ENCODE measurements at places on chromosomes 3 and 15.
A peak's percentile ranks its signal among the peaks of the same experiment; 100 is the strongest.

GRCh38 chr15:72421484-72421883, 23.4 kb downstream of the TMEM202 start:
- no peak for DNase-seq

DNA sequence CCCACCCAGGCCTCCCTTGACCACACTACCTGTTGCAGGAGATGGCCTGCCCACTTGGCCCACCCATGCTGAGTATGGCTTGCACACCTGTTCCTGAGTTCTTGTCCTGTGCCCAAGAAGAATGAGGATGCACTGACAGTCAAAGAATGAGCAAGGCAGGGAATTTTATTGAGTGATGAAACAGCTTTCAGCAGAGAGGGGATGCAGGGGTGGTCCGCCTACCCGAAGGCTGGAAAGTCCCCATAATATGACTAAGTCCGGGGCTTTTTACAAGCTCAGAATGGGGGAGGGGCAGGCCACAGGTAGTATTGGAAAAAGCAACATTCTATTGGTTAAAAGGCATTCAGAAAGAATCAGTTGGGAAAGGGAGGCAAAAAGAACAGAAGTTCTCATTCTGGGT, 29.9 kb upstream of the RNU6-1 start:
- no peak for DNase-seq

DNA sequence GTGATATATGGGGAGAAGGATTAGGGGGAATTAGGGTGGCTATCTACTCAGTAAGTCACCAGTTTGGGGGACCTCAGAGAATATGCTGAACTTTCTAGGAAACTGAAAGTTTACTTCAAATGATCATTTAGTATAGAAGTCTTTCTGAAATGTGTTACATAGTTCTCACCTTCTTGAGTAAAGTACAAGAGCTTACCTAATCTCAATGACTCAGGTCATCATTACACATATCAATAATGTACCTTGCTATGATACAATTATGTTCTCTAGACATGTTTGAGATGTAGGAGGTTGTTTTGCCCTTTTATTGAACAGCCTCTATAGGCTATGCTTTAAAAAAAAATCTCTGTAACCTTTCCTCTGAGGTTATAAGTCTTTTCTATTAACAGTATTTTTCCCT, 50.7 kb downstream of the TMEM41A start:
- DNase-seq: no peak

DNA sequence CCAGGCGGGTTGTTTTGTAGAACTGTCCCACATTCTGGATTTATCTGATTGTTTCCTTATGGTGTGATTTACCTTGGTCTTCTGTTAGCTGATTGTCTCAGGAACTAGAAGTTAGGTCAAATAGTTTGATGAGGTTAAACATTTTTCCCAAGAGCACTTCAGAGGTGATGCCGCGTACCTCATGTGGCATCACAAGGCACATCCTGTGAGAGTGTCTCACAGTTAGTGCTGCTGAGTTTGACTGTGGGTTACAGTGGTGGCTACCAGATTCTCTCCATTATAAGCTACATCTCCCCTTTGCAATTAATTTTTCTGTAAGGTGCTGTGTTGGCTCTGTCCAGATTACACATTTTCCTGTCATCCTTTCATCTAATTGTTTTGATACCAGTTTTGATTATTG, 12.6 kb downstream of the RPUSD3 start:
- no peak for DNase-seq

DNA sequence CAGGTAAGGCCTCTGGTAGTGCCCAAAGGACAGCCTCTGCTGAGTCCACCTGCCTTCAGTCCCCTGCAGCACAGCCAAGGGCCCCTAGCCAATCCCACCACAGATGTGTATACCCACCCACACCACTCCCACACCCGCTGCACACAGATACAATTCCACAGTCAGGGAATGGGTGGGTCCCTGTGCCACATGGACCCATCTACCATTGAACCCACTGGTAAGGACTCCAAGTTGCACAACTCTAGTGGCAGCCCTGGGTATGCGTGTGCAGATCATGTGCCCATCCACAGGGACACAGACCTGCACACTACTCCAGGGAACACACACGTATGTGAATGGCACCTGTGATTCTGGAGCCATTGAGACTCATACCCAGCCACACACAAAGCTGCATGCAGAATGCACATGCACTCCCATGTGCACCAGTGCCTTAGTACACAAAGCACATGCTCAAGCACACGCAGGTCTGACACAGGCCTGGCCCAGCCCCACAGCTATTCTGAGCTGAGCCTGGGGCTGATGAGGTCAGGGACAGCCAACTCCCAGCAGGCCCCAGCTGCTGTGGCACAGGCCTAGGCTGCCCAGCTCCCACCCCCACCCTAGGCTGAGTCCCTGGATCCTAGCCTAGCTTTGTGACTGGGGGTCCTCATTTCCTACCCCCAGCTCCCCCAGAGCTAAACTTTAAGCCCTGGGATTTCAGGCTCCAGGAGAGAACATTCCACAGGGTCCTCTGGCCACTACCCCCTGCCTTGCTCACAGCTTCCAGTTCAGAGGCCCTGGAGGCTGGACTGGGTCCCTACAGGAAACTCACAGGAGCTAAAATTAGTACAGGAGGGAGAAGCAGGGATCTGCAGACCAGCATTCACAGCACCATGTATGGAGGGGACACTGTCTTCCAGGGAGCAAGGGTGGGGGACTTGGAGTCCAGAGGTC, 2.7 kb upstream of the ALS2CL start:
- no peak for DNase-seq

DNA sequence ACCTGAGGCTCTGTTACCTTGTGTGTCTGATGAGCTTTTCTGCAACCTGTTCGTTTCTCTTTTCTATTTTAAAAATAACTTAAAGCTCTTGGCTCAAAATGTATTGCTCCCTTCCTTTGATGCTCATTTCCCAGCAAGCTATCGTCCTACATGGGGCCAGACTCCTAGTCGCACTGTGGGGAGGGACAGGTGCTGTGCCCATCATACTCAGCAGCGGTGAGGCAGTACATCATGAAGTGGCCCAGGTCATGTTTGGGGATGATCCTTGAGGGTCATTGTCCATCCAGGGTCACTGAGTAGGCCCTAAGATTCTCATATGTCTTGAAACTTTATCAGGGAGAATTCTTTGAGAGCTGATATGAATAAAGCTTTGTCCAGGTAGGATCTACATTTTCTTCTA, 41.1 kb downstream of the PTH1R start:
- DNase-seq: no peak

GRCh38 chr3:100425316-100425715, 24.0 kb downstream of the LNP1 start:
- no peak for DNase-seq

GRCh38 chr3:105365081-105365390, 1.7 kb upstream of the ALCAM start:
- DNase-seq: no peak

DNA sequence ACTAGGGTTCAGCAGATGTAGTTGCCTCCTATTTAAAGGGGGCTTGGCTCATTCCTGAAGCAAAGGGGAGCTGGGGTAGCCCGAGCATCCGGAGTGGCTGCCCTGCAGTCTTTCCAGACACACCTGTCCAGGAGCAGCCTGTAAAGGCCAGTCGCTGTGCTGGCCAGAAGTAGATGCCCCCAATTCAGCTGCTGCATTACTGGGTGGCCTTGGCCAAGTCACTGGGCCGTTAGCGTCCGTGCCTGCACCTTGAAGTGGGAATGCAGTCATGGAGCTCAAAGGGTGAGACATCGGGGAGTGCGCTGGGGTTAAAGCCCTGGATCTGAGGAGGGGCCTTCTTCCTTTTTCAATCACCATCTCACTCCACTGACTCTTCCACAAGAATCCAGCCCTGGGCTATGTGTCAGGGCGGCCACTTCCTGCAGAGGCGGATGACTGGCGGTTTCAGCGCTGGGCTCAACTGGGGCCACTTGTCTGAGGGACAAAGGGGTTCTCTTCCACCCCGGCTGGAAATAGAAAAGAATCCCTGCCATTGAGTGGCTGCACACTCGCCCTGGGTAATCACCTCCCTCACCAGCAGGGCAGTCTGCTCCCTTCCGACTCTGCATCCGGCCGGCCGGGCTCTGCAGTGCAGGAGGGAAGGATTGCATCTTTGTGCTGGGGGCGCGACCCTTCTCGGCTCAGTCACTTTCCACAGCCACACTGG, 11.8 kb downstream of the ALDH1A3 start:
- DNase-seq: no peak

DNA sequence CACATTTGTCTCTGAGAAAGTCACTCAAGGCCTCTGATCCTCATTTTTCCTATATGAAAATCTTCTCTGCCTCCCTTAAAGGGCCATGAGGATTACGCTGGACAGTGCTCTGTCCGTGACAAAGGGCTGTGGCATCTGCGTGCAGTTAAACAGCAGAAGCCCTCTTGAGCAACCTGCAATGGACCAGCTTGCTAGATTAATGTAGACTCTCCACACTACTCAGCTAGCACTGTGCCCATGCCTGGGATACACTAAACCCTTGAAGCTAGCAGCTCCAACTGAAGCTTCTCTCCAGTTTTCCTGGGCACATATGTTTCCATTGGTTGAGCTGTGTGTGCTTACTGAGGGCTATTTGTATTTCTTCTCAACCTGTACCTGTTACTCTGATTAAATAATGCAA, 303.8 kb downstream of the RPLP1 start:
- no peak for DNase-seq

DNA sequence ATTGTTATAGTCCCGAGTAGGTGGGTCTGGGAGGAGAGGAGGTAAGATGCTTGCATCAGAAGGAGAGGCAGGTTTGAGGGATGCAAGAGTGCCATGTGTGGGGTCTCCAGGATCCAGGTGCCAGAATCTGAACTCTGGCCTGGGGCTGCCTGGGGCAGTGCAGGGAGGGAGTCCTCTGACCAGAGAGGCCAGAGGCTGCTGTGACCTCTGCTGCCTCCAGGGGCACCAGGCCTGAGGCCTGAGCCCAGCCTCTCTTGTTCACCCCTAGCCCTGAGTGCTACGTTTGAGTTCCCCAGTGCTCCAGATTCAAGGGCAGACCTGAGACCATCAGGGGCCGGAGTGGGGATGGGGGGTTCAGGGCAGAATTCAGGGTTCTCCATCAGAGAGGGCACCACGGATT, 7.4 kb downstream of the SLC38A3 start:
- no peak for DNase-seq

DNA sequence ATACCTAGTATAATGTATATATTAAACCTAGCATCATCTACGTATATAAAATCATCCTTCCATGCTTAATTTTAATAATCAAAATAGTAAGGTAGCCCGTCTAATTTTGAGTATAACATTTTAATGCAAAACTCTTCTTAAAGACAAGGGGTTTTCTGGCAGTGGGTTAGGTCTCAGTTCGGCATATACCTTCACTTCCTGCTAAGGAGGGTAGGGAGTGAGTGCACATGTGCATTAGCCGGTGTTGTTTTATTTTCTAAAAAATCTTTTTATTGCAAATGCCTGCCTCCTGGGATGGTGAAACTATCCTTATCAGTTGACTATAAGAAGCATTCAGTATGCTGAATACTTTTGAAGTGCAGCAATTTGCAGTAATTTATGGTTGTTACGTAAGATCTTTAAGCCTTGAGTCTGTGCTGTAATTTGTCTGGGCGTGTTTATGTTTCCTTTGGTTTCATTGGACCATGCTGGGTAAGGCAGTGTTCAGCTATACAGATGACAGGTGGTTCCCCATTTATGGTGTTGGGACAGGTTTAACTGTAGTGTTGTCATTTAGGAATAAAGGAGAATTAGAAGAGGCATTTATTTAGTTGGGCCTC, 11.7 kb downstream of the ARHGEF26 start:
- no peak for DNase-seq

DNA sequence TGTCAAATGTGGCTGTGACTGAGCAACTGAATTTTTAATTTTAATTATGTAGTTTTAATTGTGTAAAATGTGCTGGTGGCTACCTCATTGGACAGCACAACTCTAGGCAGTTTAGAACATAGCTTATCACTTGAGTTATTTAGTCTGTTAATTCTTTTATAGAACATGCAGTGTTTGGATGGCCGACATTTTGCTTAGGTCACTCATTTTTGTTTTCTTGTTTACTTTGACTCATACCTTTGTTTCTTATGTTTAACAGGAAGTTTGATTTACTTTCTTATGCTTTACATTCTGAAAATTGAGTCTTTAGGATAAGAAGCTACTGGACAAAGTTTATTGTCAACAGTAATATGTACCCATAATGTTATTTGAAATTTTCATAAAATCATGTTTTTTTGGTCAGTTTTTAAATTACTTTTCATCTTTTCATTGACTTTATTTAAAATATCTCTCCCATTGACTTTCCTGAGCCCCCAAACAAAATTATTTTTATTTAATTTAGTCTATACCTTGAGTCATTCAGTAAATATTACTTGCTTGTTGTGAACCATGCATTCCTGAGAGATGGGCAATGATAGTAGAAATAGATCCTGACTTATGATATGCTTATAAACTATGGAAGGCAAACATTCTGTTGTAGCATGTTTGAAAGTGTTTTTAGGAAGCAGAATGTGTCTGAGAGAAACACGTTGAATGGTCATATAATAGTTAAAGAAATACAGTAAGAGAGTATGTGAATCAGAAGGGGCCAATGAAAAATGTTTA, 60.6 kb downstream of the TCF12 start:
- no peak for DNase-seq

- DNase-seq: peak; percentile 43
Observed at GRCh38 chr3:15291589-15292541, 40.5 kb downstream of the SH3BP5 start.

GRCh38 chr3:2517500-2518172, 419.0 kb downstream of the CNTN4 start:
- no peak for DNase-seq

GRCh38 chr3:53193466-53194209, 32.6 kb downstream of the PRKCD start:
- DNase-seq: no peak

- no peak for DNase-seq
Observed at GRCh38 chr3:183370391-183370790, 58.0 kb downstream of the MCF2L2 start.

DNA sequence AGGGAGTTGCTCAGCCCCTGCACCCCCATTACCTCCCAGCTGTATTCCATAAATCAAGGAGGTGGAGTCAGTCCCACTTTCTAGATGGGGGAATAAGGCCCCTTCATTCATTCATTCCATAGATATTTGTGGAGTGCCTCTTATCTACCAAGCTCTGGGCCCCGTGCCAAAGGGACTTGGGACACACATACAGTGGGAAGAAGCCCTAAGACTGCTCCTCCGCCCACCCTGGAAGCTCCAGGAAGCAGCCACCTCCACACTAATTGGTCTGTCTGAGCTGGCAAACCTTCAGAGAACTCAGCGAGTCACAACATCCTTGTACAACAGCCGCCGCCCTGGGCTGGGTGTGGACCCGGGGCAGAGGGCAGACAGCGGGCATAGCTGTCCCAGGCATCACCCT, 6.4 kb downstream of the STRA6 start:
- DNase-seq: no peak

- no peak for DNase-seq
Observed at GRCh38 chr3:98536456-98537017, 4.8 kb downstream of the GPR15 start.

GRCh38 chr3:43223670-43224364, 62.5 kb upstream of the SNRK start:
- no peak for DNase-seq

DNA sequence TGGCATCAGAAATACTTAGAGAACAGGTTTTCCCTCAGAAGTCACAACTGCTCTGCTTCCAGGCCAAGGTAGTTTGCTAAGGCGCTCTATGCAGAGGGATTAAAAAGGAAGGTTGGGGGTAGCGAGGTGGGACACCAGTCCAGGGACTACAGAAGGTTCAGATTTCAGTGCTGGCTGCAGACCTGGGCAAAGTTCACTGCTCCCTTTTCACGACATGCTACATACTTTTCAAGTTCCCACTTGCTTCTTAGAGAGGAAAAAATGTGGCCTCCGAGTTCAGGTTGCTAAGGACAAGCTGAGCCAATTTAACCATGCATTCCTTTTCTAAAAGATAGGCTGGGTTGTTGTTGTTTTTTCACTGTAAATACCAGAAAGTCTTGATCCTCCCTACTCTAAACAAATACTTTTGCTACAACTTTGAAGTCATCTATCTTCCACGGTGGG, 158.6 kb upstream of the NR2F2 start:
- no peak for DNase-seq
